ENCODE measurements at places on chromosomes 5 and 9. TPM values are rescaled to one million over a fixed set of nuclear protein-coding genes. Genes with fewer than 3 reads are reported as not detected.

PTPA gene
- total RNA-seq, result 71.3 TPM

SLC27A6 gene
- under 0.01 TPM for total RNA-seq

ZBED3 gene
- total RNA-seq, result 0.73 TPM

IFNA2 gene
- not detected for total RNA-seq

ABLIM3 gene
- 68.8 TPM for total RNA-seq

CSNK1A1 gene
- total RNA-seq, result 306 TPM

HAVCR2 gene
- total RNA-seq, result 3.3 TPM
